NT2/D1 (cell line): ENCODE measurements at places on chromosomes 1 and 21.

GRCh38 chr1:244388961-244389360 lies 62.7 kb downstream of the ADSS2 start:
- DNase-seq, result no peak

GRCh38 chr1:43689289-43689688 lies 18.0 kb upstream of the ST3GAL3 start:
- no peak for DNase-seq

GRCh38 chr21:28644762-28645161 lies 347.9 kb downstream of the LTN1 start:
- DNase-seq, result no peak

DNA sequence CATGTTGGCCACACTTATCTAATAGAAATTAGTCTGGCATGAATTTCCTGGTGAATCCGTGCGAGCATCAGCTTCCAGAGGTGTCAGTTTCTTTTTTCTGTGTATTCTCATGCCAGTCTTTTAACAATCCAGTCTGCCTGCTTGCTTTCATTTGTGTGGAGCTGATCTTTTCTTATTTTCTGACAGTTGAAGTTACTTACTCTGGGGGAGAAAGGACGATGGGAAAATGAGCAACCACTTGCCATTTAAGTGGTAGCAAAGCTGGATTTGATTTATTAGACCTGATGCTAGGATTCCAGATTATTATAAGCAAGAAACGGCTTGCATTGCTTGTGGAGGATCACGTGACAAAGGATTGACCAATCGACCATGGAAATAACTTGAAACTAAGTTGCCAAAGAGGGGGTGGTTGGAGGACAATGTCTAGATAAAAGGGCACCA lies 24.3 kb upstream of the APP start:
- DNase-seq, result no peak

GRCh38 chr1:91440847-91441246 lies 36.2 kb upstream of the HFM1 start:
- DNase-seq, result no peak

GRCh38 chr1:202597090-202597761 lies 113.0 kb downstream of the SYT2 start:
- no peak for DNase-seq

- no peak for DNase-seq
Measured at GRCh38 chr1:10901091-10901890, 104.8 kb upstream of the CASZ1 start.

DNA sequence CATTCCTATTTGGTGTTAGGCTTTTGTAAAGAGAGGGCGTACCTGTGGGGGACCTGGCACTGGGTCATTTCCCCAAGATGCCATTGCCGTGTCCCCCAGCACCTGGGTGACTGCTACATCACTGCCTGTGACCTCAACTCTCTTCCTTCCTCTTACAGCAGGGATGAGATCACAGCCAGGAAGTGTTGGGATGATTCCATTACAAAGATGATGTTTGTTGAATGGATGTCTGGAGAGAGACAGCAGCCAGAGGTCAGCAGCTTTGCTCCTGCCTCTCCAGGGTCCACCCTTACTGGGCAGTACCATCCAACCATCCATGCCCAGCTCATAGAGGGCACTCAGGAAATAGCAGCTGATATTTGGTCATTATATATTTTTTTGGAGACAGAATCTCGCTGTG lies 35.1 kb downstream of the TMEM51 start:
- DNase-seq, result no peak

DNA sequence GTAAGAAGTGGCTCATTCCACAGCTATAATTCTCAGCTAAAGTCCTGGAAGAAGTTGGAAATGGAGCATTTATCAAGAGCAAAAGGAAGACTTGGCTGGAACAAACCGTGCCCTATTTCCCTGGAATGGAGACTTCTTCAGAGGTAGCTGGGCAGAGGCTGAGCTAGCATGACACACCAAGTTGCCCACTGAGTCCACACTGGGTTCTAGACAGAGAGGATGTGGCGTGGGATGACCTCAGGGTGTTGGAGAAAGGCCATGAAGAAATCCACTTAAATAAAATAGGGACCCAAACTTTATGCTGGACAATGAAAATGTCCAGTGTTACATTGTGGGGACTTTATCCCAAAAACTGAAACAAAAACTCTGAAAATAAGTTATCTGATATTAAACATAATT lies 116.2 kb downstream of the KCNJ6 start:
- no peak for DNase-seq

GRCh38 chr1:183461350-183461749 lies 10.9 kb upstream of the SMG7 start:
- no peak for DNase-seq

DNA sequence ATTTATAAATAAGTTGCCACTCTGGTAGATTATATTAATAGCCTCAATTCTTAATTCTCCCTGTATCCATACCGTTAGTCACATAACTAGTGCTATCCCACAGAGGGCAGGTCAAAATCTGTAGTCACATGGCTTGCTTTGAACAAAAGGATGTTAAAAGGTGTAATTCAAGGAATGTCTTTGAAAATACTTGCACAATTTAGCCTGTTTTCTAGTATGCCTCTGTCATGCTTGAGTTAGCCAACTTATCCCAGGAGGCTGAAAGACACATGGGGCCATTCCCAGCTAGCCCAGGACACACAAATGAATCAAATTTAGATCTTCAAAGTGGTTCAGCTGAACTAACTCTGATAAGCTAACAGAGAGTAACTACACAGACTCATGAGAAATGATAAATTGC lies 758.5 kb upstream of the NEGR1 start:
- no peak for DNase-seq

GRCh38 chr21:40118527-40118926 lies 251.3 kb downstream of the PCP4 start:
- no peak for DNase-seq

- no peak for DNase-seq
Measured at GRCh38 chr1:36149973-36150295, 648 bp upstream of the TRAPPC3 start.

DNA sequence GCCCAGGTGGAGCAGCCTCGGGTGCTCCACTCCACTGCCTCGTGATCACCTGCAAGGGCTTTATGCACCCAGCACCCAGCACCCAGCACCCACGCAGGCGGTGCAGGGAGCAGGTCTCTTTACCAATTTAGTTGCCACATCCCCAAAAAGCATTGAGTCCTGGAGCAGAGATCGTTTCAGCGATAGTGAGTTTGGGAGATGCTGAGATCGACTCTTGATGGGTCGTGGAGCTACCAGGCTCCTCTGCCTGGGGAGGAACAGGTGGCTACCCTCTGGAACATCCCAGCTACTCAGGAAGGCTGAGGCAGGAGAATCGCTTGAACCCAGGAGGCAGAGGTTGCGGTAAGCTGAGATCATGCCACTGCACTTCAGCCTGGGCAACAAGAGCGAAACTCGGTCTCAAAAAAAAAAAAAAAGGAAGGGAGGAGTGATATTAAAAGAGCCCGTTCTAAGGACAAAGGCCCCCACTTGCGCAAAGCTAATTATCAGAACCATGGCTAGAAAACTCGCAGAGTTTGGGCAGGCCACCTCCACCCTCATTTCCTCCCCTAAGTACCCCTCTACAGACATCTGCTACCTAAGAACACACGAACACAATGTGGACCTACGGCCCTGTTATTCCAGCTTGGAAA lies 106.5 kb upstream of the SLC45A1 start:
- no peak for DNase-seq

GRCh38 chr1:205444931-205445645 lies 10.8 kb downstream of the BLACAT1 start:
- DNase-seq, result peak; percentile 99

DNA sequence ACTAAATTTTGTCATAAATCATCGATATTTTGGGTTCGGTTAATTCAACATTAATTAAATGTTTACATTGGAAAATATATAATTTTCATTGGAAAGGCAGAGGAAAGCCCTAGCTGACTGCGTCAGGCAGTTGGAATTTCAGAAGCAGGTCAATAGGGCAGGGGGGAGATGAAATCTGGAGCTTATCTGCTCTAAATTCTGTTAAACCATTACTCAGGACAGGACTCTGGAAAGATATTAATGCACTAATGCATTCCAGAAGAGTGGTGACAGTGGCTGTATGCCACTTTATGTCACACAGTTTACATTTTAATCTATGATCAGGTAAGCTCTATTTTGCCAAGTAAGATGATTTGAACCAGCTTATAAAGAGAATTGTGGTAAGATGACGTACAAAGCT lies 153.0 kb upstream of the B3GALT2 start:
- no peak for DNase-seq

GRCh38 chr21:18114810-18115209 lies 129.8 kb upstream of the CHODL start:
- no peak for DNase-seq
